ENCODE measurements at places on chromosomes 2 and 18. TPM values are rescaled to one million over a fixed set of nuclear protein-coding genes. Genes with fewer than 3 reads are reported as not detected.

NEU4 gene
- total RNA-seq = 0.89 TPM

- no peaks in the 10 kb centered on the region for H3K27me3 ChIP-seq
- H3K4me3 ChIP-seq = no peak overlapping the region
- H3K4me1 ChIP-seq = peaks cover 2% of the 10 kb centered on the region
Measured at GRCh38 chr2:127051116-127052056, 55.6 kb downstream of the BIN1 start.

SCYGR4 gene
- not detected for total RNA-seq

GRCh38 chr2:205860181-205860580 lies 177.9 kb downstream of the NRP2 start:
- no peak overlapping the region for H3K27ac ChIP-seq
- no peaks in the 10 kb centered on the region for H3K36me3 ChIP-seq
- no peak for DNase-seq
- no peaks in the 10 kb centered on the region for H3K4me1 ChIP-seq

DNA sequence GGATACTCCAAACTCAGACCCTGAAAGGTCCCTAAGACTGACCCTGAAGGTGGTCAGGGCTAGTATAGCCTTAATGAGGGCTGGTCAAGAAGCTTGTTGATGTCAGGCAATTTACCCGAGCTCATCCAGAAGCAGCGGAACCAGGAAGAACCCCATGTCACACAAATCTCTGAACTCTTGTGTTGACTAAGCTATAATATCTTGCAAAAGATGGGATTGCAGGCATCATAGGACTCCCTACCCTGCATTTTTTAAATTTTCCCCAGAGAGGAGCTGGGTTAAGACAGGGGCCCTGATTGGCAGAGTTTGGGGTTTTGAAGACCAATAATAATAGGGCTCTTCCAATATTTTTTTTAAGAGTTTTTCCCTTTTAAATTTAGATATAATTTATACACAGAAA lies 2.0 kb upstream of the PLEKHB2 start:
- H3K4me3 ChIP-seq = no peak overlapping the region
- H3K36me3 ChIP-seq = peaks cover 9% of the 10 kb centered on the region
- peaks cover 30% of the 10 kb centered on the region for H3K4me1 ChIP-seq

TEX261 gene
- total RNA-seq = 48.5 TPM

TM4SF20 gene
- not detected for total RNA-seq

- no peak for DNase-seq
- H3K27me3 ChIP-seq = no peaks in the 10 kb centered on the region
- peaks cover 5% of the 10 kb centered on the region for H3K4me1 ChIP-seq
- no peak overlapping the region for H3K27ac ChIP-seq
Measured at GRCh38 chr2:24932715-24933114, 12.7 kb upstream of the ADCY3 start.

MRO gene
- not detected for total RNA-seq

- DNase-seq = no peak
- peaks cover 2% of the 10 kb centered on the region for H3K27me3 ChIP-seq
- no peak overlapping the region for H3K4me3 ChIP-seq
- H3K36me3 ChIP-seq = no peaks in the 10 kb centered on the region
- no peak overlapping the region for H3K27ac ChIP-seq
Measured at GRCh38 chr2:1633092-1633671, 111.1 kb downstream of the PXDN start.

MTCL1 gene
- 0.14 TPM for total RNA-seq

GRCh38 chr2:41967476-41968181 lies 80.2 kb upstream of the PKDCC start:
- H3K27me3 ChIP-seq = peaks cover 2% of the 10 kb centered on the region
- H3K4me3 ChIP-seq = no peak overlapping the region
- H3K27ac ChIP-seq = no peak overlapping the region
